Endothelial cell (in vitro differentiated cells): ENCODE measurements at places on chromosomes 5 and 9.
A peak's percentile ranks its signal among the peaks of the same experiment; 100 is the strongest.

DNA sequence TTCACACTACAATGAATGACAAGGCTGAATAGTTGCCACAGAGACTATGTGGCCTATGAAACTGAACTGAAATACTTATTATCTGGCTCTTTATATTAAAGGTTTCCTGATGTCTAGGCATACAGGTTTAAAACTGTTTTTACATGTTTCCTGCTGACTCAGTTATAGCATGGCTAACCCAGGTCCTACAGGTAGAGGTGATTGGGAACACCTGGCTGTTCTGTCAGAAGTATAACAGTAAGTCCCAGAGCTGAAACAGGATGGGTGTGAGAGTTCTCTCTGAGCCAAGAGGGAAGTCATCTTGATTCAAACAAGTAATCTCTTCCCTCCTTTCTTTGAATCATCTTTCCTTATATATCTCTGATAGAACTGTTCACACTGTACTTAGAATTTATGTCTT, 4.9 kb upstream of the ADGRV1 start:
- H3K27ac ChIP-seq: no peak overlapping the region
- no peaks in the 10 kb centered on the region for H3K36me3 ChIP-seq
- H3K4me3 ChIP-seq: no peak overlapping the region
- DNase-seq: no peak

- H3K36me3 ChIP-seq: no peaks in the 10 kb centered on the region
- H3K27me3 ChIP-seq: no peaks in the 10 kb centered on the region
- DNase-seq: no peak
- H3K4me3 ChIP-seq: no peak overlapping the region
- no peaks in the 10 kb centered on the region for H3K4me1 ChIP-seq
These were observed 39.5 kb downstream of the MEGF10 start for GRCh38 chr5:127330116-127330515.

GRCh38 chr5:107257885-107258520, 412.7 kb downstream of the EFNA5 start:
- DNase-seq: no peak
- H3K36me3 ChIP-seq: peaks cover 11% of the 10 kb centered on the region
- H3K4me3 ChIP-seq: no peak overlapping the region

DNA sequence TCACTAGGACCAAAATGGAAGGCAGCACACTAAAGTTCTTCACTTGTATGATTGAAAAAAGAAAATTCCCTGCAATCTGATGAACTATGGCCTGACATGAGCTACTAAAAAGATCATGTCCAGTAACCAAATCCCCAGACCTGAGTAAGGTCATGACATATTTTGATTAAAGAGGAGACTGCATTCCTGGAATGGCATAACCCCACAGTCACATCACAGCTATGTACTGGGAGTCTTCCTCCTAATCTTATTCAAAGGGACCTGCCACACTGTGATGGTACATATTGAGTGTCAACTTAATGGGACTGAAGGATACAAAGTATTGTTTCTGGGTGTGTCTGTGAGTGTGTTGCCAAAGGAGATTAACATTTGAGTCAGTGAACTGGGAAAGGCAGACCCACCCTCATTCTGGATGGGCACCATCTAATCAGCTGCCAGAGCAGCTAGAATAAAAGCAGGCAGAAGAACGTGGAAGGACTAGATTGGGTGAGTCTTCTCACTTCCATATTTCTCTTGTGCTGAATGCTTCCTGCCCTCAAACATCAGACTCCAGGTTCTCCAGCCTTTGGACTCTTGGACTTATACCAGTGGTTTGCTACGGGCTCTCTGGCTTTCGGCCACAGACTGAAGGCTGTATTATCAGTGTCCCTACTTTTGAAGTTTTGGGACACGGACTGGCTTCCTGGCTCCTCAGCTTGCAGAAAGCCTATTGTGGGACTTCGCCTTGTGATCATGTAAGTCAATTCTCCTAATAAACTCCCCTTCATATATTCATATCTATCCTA, 345.0 kb downstream of the TMEM38B start:
- H3K36me3 ChIP-seq: no peaks in the 10 kb centered on the region
- peaks cover 2% of the 10 kb centered on the region for H3K27me3 ChIP-seq
- DNase-seq: no peak

GRCh38 chr5:95241161-95241560, 43.7 kb downstream of the MCTP1 start:
- no peaks in the 10 kb centered on the region for H3K4me1 ChIP-seq
- H3K4me3 ChIP-seq: no peak overlapping the region
- H3K36me3 ChIP-seq: no peaks in the 10 kb centered on the region
- H3K27me3 ChIP-seq: no peaks in the 10 kb centered on the region
- H3K27ac ChIP-seq: no peak overlapping the region
- no peak for DNase-seq

- H3K4me3 ChIP-seq: no peak overlapping the region
- H3K4me1 ChIP-seq: no peaks in the 10 kb centered on the region
These were observed 28.9 kb downstream of the FAM151B start for GRCh38 chr5:80516826-80517225.

DNA sequence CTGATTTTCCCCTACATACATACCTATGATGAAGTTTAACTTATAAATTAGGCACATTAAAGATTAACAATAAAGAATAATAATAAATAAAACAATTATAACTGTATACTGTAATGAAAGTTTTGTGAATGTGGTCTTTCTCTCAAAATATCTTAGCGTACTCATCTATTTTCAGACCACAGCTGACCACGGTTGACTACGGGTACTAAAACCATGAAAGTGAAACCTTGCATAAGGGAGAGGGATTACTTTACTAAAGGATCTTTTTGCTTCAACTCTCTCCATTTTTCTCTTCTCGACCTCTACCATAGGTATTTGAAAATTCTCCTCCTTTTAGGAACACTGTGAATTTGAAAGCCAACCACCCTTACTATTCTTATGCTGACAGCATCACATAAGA, 475.5 kb downstream of the CETN3 start:
- H3K27ac ChIP-seq: no peak overlapping the region
- H3K27me3 ChIP-seq: no peaks in the 10 kb centered on the region
- H3K4me1 ChIP-seq: no peaks in the 10 kb centered on the region
- no peak overlapping the region for H3K4me3 ChIP-seq
- no peak for DNase-seq

- no peak for DNase-seq
- no peaks in the 10 kb centered on the region for H3K27me3 ChIP-seq
- no peak overlapping the region for H3K27ac ChIP-seq
These were observed 129.3 kb downstream of the KDM4C start for GRCh38 chr9:6887051-6887450.

DNA sequence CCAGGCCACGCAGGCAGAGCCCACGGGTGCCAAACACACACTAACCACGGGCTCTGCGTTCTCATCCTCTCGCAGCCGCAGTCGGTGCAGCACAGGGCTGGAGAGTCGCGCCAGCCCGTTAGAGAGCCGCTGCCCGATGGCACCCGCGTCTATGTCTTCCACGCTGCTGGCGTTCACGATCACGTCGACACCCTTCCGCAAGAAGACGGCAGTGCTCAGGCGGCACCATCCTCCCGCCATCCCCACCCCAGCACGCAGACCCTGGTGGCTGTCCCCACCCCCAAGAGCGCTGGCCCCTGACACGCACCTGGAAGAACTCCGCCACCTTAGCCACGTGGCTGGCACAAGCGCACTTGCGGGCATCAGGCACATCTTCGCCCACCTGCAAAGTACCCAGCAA, 6.0 kb downstream of the DBN1 start:
- peak overlapping the region; percentile 47 for H3K4me3 ChIP-seq
- H3K27ac ChIP-seq: no peak overlapping the region
- peaks cover 35% of the 10 kb centered on the region for H3K27me3 ChIP-seq

- H3K36me3 ChIP-seq: no peaks in the 10 kb centered on the region
- DNase-seq: no peak
- H3K27me3 ChIP-seq: peaks cover 7% of the 10 kb centered on the region
- no peak overlapping the region for H3K4me3 ChIP-seq
- H3K27ac ChIP-seq: no peak overlapping the region
- H3K4me1 ChIP-seq: no peaks in the 10 kb centered on the region
These were observed 4.9 kb downstream of the TPRN start for GRCh38 chr9:137195525-137196220.

DNA sequence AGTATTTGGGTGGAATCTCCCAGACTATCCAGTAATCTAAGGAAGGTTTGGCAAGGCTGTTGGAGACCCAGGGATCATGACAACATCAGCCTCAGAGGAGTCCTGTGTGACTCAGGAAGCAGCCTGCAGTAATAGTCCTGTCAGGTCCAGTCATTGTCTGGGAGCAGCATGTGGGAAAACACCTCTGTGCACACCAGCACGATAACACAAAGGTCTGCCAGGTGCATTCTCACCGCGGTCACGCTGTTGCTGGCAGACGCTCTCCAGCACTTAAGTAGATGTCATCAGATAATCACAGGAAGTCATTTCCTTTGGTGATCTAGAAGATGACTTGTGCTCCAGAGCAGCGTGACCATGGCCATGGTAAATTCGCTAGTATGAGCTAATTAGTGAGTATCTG, 99.2 kb upstream of the IQGAP2 start:
- H3K4me3 ChIP-seq: no peak overlapping the region
- H3K27me3 ChIP-seq: peaks cover 4% of the 10 kb centered on the region
- no peak overlapping the region for H3K27ac ChIP-seq
- no peak for DNase-seq
- no peaks in the 10 kb centered on the region for H3K36me3 ChIP-seq

GRCh38 chr9:129250786-129251185, 72.7 kb upstream of the IER5L start:
- H3K27me3 ChIP-seq: peaks cover 1% of the 10 kb centered on the region

DNA sequence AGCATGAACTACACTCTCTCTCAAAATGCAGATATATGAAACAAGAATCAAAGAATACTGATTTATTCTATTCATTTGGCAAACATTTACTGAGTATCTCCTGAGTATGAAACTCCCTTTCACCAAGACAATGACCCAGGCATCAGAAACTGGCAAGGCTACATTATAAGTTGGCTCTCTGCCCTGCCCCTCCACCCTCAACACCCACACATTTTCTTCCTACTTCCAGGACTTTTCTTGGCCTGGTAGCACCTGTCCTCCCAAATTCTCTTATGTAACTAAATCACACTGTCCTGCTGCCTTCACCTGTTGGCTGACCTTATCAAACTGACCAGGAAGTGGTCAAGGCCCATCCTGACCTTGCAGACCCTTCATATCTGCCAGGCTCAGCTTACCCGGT, 3.5 kb downstream of the RASEF start:
- H3K4me1 ChIP-seq: peaks cover 7% of the 10 kb centered on the region
- no peak for DNase-seq
- no peak overlapping the region for H3K4me3 ChIP-seq
- H3K27ac ChIP-seq: no peak overlapping the region
- no peaks in the 10 kb centered on the region for H3K36me3 ChIP-seq
